ENCODE measurements at places on chromosomes 7 and 10. TPM values are rescaled to one million over a fixed set of nuclear protein-coding genes. Genes with fewer than 3 reads are reported as not detected.

GRCh38 chr7:98949336-98950044 lies 71.2 kb downstream of the TRRAP start:
- ATAC-seq: no peak

The PTN gene
- 30.1 TPM for total RNA-seq

The SEMA3E gene
- total RNA-seq: 11.7 TPM

The PTPN20 gene
- 0.71 TPM for total RNA-seq

DNA sequence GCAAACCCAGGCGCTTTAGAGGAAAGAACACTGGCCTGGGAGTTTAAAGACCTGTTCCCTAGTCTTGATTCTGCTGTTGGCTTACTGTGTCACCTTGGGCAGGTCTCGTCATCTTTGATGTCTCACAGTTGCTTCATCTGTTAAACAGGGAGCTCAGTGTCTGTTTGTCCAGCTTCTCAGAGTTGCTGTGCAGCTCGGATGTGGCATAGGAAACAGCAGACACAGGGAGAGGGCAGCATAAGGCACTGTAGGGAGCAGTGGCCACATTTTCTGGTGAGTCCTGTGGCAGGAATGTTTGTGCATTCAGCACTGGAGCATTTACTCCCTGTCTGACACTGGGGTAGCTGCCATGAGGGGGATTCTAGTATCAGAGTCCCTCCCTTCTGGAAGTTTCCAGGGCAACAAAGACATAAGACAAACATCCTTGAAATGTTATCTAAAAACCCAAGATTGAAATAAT lies 2.0 kb downstream of the REPIN1 start:
- ATAC-seq: no peak

The MSMB gene
- total RNA-seq: not detected

The MYO1G gene
- 0.66 TPM for total RNA-seq

DNA sequence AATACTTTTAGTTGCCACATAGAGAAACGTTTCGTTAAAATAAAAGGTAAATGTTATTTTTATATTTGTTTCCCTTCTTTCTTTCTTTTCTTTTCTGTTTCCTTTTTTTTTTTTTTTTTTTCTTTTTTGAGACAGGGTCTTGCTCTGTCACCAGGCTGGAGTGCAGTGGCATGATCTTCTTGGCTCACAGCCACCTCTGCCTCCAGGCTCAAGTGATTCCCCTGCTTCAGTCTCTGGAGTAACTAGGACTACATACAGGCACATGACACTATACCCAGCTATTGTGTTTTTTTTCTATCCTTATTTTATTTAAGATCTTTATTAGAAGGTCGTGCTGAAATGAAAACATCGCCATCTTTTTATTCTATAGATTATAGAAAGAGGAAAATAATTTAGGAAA lies 661.8 kb upstream of the MBL2 start:
- ATAC-seq: no peak

DNA sequence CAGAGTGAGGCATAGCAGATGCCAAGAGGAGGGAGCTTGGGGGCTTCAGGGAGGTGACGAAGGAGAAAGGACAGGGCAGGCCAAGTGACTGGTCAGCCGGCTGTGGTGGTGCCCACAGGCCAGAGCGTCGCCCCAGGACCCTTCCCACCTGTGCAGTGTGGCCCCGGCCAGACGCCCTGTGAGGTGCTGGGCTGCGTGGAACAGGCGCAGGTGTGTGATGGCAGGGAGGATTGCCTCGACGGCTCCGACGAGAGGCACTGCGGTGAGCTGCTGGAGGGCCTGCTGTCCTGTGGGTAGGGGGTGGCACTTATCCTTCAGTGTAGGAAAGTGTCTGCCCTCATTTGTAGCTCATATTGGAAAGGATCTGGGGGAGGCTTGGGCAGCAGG lies 26.8 kb upstream of the ZNF467 start:
- no peak for ATAC-seq

DNA sequence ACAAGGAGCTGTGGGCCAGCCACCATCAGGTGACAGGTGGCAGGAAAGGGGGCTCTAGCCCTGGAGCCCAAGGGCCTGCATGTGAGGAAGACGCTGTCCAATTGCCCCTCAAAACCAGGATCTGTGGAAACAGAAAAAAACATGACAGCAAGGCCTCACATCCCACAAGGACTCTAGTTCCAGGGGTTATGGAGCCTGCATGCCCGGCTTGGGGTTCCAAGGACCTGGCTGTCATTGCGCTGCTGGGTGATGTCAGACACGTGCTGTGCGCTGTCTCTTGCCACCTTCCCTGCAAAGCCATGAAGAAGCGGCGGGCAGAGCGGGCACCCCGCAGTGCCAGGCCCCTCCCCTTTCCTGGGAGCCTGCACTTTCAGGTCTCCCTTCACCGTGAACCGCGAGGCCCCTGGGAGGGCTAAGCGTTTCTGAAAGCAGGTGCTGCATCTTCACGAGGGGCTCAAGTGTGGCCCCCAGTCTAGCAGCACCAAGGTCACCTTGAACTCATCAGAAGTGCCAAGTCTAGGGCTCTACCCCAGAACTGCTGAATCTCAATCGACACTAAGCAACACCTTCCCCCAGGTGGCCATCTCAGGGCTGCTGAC lies 15.1 kb upstream of the CRYGN start:
- ATAC-seq: no peak

DNA sequence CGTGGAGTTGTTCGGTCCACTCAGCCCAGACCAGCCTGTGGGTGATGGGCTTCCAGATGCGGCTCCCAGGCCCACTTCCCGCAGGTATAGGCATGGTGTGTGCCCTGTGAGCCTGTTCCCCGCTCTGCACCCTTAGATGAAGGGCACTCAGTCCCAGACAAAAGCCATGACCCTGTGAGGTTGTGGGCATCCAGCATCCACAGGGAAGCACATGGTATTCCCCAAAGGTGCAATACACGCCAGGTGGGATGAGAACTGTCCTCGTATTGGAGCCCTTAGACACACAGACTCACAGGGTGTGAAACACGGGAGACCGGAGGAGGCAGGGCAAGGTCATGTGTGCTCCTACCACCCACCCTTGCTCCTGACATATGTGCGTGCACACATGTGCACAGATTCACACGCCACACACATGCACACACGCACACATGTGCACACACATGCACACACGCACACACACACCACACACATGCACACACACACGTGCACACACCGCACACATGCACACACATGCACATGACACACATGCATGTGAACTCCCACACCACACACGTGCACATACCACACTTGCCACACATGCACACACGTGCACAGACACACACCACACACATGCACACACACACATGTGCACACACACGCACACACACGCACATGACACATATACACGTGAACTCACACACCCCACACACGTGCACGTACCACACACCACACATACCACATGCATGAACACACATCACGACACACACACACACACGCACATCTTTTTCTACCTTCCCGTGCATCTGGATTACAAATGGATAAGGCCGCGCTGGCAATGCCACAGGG lies 319.4 kb downstream of the WDR37 start:
- no peak for ATAC-seq

The MMD2 gene
- 0.19 TPM for total RNA-seq

DNA sequence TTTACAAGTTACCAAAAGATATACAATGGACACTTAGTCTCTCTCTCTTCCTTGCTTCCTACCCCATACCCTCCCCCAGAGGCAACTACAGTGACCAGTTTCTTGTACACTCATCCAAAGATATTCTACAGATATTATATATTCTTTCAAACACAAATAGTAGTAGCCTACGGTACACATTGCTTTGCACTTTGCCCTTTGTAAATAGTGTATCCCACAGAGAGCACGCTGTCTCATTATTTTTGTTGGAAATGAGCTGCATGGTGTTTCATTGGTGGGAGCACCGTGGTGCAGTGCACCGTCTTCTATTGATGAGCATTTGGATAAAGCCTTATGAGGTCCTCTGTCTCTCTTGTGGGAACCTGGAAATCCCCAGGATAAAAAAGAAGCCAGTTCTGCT lies 24.2 kb downstream of the STRA8 start:
- no peak for ATAC-seq
